ENCODE measurements at places on chromosomes 11 and 22.

DNA sequence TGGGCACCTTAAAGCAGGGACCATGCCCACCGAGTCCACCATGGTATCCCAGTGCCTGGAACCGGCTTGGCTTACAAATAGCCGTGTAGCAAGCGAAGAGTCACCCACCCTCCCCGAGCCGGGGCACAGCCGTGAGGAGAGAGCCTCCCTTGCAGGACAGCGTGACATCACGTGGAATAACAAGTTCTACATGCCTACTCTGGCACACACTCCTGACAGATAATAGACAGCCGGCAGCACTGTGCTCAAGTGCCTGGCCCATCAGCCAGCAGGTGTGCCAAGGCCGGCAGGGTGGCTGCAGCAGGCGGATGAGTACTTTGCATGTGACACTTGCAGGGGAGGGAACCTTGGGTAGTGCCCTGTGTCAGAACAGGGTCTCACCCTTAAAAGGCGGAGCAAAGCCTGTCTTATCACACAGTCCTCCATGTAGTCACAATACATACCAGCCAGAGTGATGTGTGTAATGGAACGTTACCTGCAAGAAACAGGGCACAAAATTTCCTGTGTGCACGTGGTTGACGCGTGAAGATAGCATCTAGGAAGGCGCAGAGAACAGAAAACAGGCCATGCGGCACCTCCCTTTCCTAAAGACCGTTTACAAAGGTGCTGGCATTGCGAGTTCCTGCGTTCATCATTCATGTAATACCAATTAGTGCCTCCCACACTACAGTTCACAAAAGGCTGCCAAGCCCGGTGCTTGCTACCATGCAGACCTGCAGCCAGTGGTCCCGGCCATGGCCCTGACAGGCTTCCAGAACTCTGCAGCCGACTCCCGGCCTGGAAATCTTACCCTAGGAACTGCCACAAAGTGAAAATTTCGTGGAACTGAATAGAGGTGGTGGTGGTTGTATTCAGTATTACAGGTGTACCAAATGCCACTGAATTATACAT lies 16.4 kb downstream of the TOM1 start:
- no peak for DNase-seq

GRCh38 chr22:22878801-22879674 lies 8.6 kb upstream of the IGLL5 start:
- no peak for DNase-seq

DNA sequence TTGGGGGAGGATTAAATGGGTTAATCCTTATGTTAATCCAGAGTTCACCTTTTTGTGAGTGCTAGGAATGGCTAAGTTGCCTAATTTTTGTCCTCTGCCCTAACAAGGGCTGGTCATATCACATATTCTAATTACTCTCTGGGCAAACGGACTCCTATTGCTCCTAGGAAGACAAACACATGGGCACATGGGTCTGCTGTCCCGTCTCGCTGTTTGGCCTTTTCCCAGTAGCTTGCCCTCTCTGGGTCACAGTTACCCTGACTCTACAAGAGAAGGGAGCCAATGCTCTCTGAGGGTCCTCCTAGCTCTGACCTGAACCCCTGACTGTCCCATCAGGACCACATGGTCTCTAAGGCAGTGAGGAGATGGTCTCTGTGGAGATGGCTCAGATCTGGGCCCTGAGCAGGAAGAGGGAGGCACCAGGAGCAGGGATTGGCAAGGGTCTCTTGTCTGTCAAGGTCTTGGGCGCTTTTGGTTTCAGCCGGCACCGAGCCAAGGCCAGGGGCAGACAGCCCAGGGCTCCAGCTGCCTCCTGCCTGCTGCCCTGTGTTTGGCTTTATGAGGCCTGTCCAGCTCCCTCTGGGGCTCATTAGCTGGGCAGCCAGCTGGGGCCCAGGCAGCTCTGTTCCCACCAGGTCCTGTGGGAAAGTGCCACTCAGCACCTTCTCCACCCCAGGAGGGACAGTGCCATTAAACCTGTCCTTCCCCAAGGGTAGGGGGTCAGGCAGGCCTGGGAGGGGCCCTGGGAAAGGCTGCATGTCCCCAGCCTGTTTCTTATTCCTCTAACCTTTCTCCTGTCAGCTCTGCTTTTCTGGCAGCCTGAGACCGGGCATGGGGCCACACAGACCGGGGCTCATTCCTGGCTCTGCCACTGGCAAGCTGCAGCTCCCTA lies 559.9 kb downstream of the MN1 start:
- DNase-seq: no peak

- no peak for DNase-seq
Measured at GRCh38 chr11:118916842-118917388, 8.8 kb downstream of the BCL9L start.

DNA sequence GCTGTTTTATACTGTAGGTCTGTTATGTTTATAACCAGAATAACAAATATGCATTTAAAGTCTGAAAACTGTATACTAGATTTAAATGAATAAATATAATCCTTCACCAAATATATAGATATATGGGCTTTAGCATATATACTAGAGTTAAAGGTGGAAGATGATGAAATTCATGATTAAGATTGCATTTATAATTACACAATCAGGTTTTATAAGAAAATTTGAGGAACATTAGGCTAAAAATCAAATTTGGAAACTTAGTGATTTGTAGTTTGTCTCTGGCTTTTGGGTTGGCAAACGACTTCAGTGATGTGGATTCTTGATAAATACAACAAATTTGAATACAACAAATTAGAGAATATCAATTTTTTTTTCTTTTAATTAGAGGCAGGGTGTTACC lies 10.0 kb downstream of the BCL2L13 start:
- no peak for DNase-seq

DNA sequence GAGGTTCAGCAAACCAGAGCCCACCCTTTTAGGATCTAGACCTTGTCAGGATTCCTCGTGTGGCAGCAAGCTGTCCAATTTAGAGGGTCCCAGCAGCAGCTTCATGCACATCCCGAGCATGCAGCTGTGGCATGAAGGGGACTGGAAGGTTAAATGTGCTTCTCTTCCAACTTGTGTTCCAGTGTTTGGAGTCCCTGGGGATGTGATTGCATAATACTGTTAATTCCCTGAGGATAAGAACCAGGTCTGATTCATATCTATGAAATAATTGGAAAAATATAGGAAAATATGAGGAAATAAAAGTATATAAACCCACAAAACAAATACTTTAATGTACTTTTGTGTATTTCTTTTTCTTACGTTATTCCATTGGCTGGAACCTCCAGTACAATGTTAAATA lies 130.5 kb downstream of the MORC2 start:
- no peak for DNase-seq

DNA sequence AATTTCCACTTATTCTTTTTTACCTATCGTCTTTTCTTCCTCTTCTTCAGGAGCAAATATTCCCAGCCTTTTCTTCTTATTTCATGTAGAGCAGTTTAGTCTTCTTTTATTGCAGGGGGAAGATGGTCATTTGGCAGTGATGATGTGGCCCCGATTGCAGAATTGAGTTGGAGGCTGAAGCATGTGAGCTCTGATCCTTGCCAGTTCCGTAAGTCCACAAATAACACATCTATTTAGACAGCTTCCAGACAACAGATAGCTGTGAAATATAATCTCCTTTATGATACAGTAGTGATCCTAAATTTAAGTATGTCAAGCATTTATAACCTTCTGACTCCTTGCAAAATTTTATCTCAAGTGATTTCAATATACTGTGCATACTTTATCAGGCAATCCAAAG lies 27.5 kb downstream of the REXO2 start:
- no peak for DNase-seq

- DNase-seq: no peak
Measured at GRCh38 chr11:3004481-3004880, 12.4 kb upstream of the NAP1L4 start.

DNA sequence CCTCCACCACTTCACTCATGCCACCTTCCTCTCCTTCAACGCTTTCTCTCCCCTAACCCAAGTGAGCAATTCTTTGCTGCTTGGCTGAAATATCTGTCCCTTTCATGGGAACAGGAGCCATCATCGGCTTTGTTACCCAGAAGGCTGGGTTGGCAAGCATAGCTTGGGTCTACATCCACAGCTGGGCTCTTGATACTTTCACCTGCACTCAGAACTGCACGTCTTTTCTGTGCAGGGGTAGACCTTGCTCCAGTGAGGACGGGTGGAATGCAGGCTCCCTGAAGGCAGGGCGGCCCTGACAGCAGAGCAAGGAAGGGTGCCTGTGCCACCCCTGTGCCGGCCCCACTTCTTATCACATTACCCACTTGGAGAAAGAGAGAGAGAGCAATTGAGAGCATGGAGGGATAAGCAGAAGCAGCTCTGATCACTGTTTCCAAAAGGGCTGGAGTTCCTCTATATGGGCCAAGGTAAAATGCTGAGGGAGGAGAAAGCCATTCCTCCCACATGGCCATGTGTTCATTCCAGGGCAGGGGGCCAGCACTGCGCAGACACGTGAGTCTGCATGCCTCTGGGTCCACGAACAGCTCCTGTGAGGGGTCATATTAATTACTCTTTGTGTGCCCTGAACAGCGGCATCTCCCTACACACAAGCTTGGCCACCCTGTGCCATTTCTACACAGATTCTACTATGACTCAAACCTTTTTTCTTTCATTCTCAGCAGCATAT lies 181.8 kb downstream of the BUD13 start:
- no peak for DNase-seq

DNA sequence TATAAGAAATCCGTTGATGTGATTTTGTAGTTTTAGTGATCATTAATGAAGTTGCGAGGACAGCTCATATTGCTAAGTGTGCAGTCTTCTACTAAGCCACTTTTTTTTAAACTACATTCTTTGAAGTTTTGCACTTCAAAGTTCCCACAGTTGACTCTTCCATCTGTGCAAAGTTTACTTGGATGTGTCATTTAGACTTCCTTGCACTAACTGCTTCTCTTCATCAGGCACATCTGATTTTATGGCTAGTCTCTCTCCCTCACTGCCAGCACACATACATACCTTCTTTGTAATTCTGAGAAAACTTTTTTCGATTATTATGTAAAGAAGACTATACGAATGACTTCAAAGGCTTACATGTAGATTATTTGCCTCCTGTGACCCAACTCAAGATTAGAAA lies 250.0 kb downstream of the DYNC2H1 start:
- no peak for DNase-seq

- DNase-seq: peak; percentile 31
Measured at GRCh38 chr22:38696606-38697424, 3.9 kb downstream of the JOSD1 start.

GRCh38 chr11:29679996-29680395 lies 336.8 kb downstream of the KCNA4 start:
- DNase-seq: no peak

DNA sequence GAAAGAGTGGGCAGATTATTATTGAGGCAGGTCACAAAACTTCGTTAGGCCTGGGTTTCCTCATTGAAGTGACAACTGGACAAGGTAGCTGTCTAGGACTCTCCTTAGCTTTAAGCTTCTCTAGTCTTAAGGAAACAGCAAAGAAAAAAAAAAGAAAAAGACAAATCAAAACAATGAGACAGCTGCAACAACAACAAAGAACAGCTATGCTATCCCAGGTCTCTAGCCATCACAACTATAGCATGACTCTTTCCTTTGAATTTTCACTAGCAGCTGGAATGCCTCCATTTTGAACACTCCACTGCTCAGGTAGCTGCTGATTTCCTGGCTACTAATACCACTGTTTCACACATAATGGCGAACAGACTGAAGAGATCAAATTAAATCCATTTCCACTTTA lies 302.4 kb upstream of the SORL1-AS1 start:
- DNase-seq: no peak

DNA sequence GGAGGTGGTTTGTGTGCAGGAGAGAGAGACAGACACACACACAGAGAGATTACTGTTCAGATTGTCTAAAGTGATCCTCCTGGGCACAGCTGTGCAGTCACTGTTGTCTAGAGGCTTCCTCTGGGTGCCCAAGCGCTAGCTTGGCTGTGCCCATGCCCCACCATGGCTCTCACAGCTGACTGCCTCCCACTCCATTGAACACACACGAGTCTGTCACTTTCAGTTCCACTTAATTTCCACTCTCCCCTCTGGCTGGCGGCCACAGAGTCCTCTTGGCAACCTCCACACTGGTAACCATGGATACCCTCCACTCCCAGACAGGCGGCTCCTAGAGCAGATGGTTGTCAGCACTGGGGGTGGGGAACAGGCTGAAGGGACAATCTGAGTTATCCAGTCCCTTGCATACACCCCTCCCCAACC lies 29.1 kb downstream of the MAP6 start:
- DNase-seq: no peak

- no peak for DNase-seq
Measured at GRCh38 chr22:50483977-50484853, 2.4 kb upstream of the MIOX start.

- no peak for DNase-seq
Measured at GRCh38 chr11:78080818-78081495, 1.3 kb upstream of the NDUFC2 start.

DNA sequence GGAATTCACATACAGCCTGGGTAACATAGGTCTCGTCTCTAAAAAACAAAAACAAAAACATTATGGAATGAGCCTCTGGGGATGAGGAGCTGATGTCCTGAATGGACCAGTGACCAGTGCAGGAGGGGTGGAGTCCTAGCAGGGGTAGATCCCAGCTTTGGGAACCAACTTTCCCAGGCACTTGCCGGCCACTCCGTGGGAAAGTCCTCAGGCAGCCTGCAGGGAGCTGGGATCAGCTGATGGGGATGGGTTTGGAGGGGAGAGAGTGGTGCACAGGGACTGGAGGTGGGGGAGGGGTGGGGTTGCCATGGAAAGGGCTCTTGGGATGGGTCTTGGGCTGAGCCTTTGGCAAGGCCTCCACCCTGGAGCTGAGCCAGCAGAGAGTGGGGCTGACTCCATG lies 19.1 kb downstream of the MGAT3 start:
- no peak for DNase-seq

- DNase-seq: no peak
Measured at GRCh38 chr22:46812034-46812605, 49.7 kb downstream of the TBC1D22A start.

- DNase-seq: no peak
Measured at GRCh38 chr11:129144256-129144655, 47.9 kb downstream of the ARHGAP32 start.

DNA sequence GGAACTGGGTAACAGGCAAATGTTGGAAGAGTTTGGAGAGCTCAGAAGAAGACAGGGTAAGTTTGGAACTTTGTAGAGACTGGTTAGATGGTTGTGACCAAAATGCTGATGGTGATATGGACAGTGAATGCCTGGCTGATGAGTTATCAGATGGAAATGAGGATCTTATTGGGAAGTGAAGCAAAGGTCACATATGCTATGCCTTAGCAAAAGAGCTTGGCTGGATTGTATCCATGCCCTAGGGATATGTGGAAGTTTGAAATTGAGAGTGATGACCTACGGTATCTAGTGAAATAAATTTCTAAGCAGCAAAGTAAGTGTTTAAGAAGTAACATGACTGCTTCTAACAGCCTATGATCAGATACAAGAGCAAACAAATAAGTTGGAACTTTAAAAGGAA lies 17.8 kb downstream of the BBOX1 start:
- DNase-seq: no peak

- no peak for DNase-seq
Measured at GRCh38 chr11:120715239-120715638, 203.7 kb downstream of the GRIK4 start.

GRCh38 chr11:133697603-133698180 lies 147.6 kb downstream of the SPATA19 start:
- no peak for DNase-seq

- no peak for DNase-seq
Measured at GRCh38 chr11:69470793-69471728, 10.4 kb upstream of the LINC01488 start.

- DNase-seq: no peak
Measured at GRCh38 chr11:3093281-3094191, 36.3 kb upstream of the CARS1 start.

Measured in activated CD4-positive, alpha-beta T cell treated with anti-CD3 and anti-CD28 coated beads, Interleukin-2, amount 50 U/mL, for 48 hours (primary cell).